ENCODE measurements at places on chromosomes 7 and 10. TPM values are rescaled to one million over a fixed set of nuclear protein-coding genes. Genes with fewer than 3 reads are reported as not detected.

XPNPEP1 gene
- total RNA-seq = 101 TPM

SLC37A3 gene
- 133 TPM for total RNA-seq

PRSS58 gene
- not detected for total RNA-seq

PNLIP gene
- total RNA-seq = not detected

MRPS33 gene
- 60.0 TPM for total RNA-seq

DNA sequence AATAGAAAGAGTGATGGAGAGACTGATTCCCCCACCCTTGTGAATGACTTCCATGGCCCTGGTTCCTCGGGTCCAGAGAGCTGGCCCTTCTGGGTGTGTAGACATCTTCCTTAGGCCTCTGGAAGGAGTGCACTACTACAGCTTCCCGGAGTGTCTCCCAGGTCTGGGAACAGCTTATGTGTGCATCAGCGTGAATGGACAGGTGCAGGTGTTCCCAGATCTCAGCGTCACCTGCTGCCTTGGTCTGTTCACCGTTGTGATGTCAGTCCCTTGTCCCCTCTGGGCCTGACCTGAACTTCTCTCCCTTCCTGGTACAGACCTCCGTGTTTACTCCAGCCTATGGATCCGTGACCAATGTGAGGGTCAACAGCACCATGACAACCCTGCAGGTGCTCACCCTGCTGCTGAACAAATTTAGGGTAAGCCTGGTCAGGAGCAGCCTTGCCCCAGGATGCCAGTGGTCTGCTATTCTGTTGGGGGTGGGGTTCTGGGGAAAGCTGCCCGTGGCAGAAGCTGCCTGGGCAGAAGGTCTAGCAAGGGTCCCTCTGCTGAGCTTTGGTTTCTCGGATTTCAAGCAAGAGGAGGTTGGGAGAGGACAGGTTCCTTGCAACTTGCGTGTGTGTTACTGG is 10.5 kb upstream of the DEPP1 start:
- DNase-seq = no peak

- DNase-seq = peak; percentile 76
These were observed 21.2 kb downstream of the ITGB8 start for GRCh38 chr7:20351901-20352300.

DNA sequence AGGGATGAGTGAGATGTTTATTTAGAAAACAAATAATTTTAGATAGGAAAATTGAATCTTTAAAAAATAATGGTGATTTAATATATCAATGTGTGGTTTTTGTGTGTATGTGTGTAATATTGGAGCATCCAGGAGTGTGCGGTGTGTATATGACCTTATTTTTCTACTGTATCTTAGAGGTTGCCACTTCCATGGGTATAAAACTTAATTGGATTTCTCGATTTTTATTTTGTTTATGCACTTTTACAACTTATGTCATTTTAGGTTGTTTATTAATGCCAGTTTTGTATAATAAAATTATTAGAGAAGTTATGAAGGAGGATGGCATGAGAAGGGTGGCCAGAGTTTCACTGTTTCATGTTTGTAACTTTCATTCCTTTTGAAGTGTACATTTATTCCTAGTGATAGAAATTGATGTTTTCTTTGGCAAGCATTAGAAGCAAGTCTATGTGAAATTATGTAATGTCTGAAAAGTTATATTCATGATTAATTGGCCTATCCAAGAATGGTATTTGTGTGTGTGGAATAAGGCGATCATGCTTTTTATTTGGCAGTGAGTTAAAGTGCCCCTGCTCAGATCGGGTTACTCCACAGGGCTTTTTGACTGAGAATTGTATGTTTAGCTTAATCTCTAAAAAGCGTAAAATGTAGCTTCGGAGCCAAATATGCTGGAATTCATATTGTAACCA is 110.3 kb downstream of the KAT6B start:
- DNase-seq = no peak

DNA sequence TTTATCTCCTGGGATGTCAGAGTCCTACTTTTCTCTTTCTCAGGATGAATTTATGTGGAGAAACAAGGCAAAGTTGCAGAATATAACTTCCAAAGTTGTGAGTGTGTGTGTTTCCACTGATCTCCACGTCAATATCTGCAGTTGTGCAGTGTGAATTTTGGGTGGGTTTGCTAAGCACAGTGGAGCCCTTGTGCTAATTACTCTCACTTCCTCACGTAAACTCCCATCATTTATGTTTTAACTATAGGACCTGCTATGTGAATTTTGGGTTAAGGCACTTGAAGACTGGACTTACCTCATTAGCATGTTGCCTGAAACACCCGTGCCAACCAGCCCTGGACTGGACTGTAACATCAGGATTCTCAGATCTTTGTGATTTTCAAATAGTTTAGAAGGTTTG is 51.9 kb upstream of the NPVF start:
- DNase-seq = no peak

DNA sequence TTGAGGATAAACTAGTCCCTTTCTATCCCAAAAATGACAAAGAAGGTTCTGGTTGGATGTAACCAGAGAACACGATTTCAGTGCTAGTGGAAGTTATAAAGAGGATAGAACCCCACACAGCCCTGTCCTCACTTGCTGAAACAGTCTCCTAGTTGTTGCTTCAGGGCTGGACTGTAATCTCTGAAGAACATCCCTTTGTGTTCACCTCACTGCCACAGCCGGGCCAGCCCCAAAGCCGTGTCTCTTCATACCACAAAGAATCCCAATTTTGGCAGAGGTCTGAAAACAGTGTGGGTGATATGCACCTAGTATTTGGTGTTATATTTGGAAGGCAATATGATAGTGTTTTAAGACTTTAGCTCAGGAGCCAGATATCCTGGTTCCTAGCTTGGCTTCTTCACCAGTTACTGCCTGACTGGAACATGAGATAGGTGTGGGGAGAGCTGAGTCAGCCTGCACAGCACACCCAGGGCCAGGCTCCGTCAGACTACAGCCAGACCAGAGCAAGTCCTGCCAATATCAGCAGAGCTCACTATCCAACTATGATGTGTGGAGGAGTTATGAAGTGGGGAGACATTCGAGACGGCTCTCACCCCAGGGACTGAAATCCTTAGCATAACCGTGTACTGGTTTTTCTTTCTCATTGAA is 21.2 kb downstream of the CYP3A4 start:
- no peak for DNase-seq

- DNase-seq = no peak
These were observed 860 bp downstream of the EXOC6 start for GRCh38 chr10:92849234-92849525.

- peak; percentile 40 for DNase-seq
These were observed 36.9 kb downstream of the ASB13 start for GRCh38 chr10:5629303-5630111.

DNA sequence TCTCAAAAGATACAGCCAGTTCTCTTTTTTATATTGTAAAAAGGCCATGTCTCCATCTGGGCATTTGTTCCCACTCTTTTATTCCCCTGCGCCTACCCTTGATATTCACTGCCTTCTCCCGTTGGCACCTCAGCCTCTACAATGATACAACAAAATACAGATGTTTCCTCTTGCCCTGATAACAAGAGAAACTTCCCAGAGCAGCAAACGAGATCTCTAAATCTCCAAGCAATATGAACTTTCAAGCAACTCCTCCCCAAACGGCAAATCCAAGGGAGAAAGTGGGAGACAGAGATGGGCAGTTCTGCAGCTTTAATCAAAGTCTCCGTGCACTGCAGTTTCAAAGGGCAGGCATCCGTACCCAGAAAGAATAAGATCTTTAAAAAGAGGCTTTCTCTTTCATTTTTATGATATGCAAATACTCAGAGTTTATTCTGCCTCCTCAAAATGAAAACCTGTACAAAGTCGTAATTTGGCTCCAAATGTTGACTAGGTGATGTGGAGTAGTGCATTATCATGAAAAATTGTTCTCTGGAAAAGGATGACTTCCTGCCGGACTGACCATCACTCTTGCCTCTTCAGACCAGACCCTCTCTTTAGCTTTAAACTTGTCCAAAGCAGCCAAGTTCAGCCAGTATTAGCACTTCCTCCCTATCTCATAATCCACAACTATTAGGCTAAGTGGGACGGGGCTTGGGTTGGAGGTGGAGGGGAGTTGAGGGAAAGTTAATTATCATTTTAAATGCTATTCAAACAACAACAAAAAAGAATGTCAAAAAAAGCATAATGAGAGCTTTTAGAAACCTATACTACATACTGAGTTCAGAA is 682 bp downstream of the HGF start:
- no peak for DNase-seq

All from Caki2 (cell line).